ENCODE measurements at places on chromosomes 5 and 9.

GRCh38 chr5:51466214-51466613 is 83.0 kb downstream of the ISL1 start:
- DNase-seq: no peak

GRCh38 chr5:72456391-72457074 is 50.7 kb downstream of the ZNF366 start:
- DNase-seq: no peak

- peak; percentile 49 for DNase-seq
These were observed 6.3 kb downstream of the PRR7 start for GRCh38 chr5:177452688-177453638.

DNA sequence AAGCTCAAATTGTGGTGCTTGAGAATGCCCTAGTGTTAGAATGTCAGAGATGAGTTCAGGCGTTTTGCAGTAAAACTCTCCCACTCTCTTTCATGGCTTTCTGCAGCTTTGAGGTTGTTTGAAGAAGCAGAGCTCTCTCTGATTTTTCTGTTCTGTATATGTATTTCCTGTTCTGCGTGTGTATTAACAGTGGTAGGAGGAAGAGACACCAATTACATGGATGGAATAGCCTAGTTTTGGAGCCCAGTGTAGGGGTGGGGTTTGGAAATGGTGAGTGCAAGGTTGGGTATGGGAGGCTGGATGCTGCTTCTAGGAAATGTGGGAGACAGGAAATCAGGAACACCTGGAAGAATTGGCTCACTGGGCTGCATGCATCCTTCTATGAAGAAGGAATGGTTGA is 12.4 kb downstream of the LARP1 start:
- no peak for DNase-seq

DNA sequence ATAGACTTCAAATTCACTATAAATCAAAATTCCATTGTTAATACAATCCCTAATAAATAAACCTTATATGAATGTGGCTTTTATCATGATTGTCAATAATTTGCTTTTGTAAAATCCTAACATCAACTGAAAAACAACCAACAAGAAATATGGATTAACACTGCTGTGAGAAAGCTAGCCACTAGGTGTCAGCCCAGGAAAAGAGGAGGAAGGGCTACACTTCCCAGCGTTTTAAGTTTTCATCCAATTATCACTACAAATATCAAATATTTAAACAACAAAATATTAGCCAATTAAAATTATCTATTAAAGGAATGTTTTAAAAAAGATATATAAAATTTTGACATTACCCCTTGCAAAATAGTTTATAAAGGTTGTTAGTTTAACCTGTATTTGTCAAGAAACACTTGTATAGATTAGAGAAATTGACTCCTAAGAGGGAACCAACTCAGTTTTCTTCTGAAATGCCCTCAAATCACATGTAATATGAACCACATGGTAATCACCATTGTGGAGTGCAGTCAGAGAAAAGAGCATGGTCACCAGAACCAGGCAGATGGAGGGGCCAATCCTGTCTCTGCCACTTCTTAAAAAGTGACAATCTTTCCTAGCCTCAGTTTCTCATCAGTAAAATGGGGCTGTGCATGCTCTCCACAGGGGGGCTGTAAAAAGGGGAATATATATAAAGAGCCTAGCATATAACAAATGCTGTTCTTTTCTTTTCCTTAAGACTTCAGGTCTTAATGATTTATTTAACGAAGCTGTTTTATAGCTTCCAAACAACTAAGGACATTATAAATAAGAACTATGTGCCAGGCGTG is 188.2 kb downstream of the CRB2 start:
- no peak for DNase-seq

- no peak for DNase-seq
These were observed 166.0 kb downstream of the ADAMTS12 start for GRCh38 chr5:33725806-33726205.

GRCh38 chr5:39475881-39476842 is 51.4 kb upstream of the DAB2 start:
- DNase-seq: no peak

GRCh38 chr9:17578577-17578910 is 322 bp upstream of the SH3GL2 start:
- DNase-seq: no peak

All from posterior cingulate gyrus (tissue), 11 donors.